8988T (cell line): ENCODE measurements at places on chromosomes 7 and 10.

- DNase-seq, result no peak
Observed at GRCh38 chr7:14673202-14673601, 229.3 kb downstream of the DGKB start.

- DNase-seq, result no peak
Observed at GRCh38 chr10:132461683-132462231, 64.8 kb downstream of the PWWP2B start.

- no peak for DNase-seq
Observed at GRCh38 chr10:48418189-48418788, 111.8 kb downstream of the MAPK8 start.

GRCh38 chr10:18658271-18659124 lies 733 bp upstream of the ARL5B start:
- DNase-seq, result no peak
